Body of pancreas (tissue), 4 donors: ENCODE measurements at places on chromosomes 3 and 15. TPM values are rescaled to one million over a fixed set of nuclear protein-coding genes. Genes with fewer than 3 reads are reported as not detected.

GRCh38 chr3:132783152-132783551 lies 60.9 kb upstream of the NPHP3 start:
- H3K4me1 ChIP-seq: no peaks in the 10 kb centered on the region
- no peaks in the 10 kb centered on the region for H3K36me3 ChIP-seq
- no peak overlapping the region for H3K27ac ChIP-seq
- H3K4me3 ChIP-seq: no peak overlapping the region

GRCh38 chr3:171526869-171527268 lies 66.7 kb upstream of the TNIK start:
- no peak overlapping the region for H3K27ac ChIP-seq
- no peak for DNase-seq
- no peaks in the 10 kb centered on the region for H3K4me1 ChIP-seq
- no peak overlapping the region for H3K4me3 ChIP-seq
- no peaks in the 10 kb centered on the region for H3K27me3 ChIP-seq

TP63 gene
- total RNA-seq: not detected

DNA sequence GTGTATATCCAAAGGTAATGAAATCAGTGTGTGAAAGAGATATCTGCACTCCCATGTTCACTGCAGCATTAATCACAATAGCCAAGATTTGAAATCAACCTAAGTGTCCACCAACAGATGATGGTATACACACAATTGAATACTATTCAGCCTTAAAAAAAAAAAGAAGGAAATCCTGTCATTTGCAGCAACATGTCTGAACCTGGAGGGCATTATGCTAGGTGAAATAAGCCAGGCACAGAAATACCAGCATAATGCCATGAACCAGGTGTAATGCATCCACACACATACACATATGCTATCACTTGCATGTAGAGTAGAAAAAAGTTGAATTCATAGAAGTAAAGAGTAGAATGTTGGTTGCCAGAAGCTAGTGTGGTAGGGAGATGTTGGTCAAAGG lies 18.4 kb upstream of the NR1I2 start:
- H3K27me3 ChIP-seq: no peaks in the 10 kb centered on the region
- no peak overlapping the region for H3K27ac ChIP-seq
- H3K4me3 ChIP-seq: no peak overlapping the region
- no peak for DNase-seq

SPTBN5 gene
- 3.0 TPM for total RNA-seq
